ENCODE measurements at places on chromosomes 6 and 20.

GRCh38 chr20:62780696-62781095 lies 15.6 kb upstream of the MRGBP start:
- DNase-seq, result no peak

- DNase-seq, result no peak
These were observed 65.6 kb downstream of the ZNF292 start for GRCh38 chr6:87220997-87221396.

DNA sequence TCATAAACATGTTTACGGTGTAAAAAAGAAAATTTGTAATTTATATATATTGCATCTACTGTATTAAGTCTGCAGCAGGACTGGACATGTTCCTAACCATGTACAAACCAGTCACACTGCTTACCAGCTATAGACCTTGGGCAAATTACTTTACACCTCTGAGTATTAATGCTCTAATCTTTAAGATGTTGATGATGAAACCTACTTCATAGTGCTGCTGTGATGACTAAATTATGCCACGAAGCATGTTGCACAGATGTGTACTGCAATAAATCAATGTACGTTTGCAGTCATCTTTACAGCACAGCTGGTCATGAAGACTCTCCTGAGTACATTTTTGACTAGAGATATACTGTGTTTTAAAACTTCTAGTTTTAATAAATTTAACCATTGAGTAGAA lies 42.6 kb downstream of the PRKN start:
- DNase-seq, result no peak

- peak; percentile 72 for DNase-seq
These were observed 98.7 kb downstream of the SHLD1 start for GRCh38 chr20:5848711-5849505.

DNA sequence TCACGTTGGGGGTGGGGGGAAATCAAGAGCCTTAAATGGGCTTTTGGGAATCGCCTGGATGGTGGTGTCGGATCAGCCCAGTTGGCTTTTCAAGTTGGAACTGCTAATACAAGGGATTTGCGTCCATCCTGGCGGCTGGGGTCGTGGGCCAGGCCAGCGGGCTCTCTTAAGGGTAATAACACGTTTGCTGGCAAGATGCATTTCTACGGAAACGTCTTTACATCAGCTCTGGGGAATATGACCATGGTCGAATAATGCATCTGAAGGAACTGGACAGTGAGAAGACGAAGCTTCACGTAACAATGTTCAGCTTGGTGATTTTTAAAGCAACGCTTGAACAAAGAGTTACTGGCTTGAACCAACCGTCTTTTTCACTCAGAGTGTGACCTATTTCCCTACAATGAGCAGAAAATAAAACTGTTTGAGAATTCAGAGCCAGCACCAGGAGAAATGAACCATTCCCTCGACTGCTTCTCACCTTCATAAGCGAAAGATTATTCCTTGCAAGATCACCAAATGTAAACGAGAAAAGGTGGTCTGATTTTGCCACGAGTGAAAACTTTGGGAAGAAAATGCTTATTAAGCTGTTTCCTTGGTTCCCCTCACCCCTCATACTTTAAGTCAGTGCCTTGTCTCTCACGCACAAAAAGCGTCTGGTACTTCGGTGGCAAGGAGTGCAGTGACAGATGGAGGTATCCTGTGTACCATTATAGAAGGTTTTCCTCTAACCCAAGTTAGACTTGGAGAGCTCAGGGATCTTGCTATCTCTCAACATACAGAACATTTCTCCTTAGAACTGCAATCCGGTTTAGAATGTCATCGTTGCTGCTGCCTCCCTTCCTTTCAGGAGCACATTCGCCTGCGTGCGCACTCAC lies 1.4 kb upstream of the MARCKS start:
- DNase-seq, result peak; percentile 53

DNA sequence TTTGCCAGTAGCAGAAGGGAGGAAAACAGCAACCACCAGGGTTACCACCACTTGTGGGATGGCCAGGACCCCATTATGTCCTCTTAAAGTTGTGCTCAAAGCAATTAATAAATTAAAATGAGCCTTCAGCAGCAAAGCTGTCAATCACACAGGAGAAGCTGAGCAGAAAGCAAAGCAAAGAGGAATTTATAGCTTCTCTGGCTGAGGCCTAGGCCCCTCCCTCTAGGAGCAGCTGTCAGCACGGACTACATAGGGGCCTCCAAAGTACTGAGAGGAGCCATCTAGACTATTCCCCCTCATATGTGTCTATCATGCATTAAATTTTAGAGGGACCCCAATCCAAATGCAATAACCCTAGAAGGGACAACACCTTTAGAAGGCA lies 6.4 kb downstream of the CCND3 start:
- DNase-seq, result no peak

- DNase-seq, result peak; percentile 10
These were observed 344.7 kb downstream of the CDH4 start for GRCh38 chr20:61596687-61597330.

- DNase-seq, result no peak
These were observed 149.5 kb upstream of the NEDD9 start for GRCh38 chr6:11381801-11382513.

DNA sequence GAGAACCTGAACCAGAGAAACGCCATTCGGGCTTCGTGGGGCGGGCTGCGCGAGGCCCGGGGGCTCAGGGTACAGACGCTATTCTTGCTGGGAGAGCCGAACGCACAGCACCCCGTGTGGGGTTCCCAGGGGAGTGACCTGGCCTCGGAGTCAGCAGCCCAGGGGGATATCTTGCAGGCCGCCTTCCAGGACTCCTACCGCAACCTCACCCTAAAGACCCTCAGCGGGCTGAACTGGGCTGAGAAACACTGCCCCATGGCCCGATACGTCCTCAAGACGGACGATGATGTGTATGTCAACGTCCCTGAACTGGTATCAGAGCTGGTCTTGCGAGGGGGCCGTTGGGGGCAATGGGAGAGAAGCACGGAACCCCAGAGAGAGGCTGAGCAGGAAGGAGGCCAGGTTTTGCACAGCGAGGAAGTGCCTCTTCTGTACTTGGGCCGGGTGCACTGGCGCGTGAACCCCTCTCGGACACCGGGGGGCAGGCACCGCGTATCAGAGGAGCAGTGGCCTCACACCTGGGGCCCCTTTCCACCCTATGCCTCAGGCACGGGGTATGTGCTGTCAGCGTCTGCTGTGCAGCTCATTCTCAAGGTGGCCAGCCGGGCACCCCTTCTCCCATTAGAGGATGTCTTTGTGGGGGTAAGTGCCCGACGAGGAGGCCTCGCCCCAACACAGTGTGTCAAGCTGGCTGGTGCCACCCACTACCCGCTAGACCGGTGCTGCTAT lies 904 bp downstream of the B3GALT4 start:
- DNase-seq, result no peak

DNA sequence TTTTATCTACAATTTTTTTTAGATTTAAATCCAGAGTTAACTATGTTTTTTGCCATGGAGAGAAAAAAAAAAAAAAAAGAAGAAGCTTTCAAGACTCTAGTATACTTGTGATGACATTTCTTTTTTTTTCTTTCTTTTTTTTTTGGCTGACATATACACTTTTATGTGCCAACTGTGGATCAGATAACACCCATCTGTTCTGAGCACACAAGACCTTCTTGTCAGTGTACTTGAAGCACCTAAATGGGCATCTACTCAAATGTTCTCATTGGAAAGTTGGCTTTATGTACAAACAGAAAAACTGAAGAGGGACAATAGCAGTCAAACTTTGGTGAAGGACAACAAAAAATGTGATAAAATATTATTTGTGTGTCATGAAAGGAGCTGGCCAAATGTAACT lies 904.5 kb downstream of the GRIK2 start:
- DNase-seq, result no peak

- DNase-seq, result no peak
These were observed 327.5 kb upstream of the JAG1 start for GRCh38 chr20:11001302-11001701.

- DNase-seq, result peak; percentile 44
These were observed 171.4 kb upstream of the ZNF337 start for GRCh38 chr20:25867776-25868649.

DNA sequence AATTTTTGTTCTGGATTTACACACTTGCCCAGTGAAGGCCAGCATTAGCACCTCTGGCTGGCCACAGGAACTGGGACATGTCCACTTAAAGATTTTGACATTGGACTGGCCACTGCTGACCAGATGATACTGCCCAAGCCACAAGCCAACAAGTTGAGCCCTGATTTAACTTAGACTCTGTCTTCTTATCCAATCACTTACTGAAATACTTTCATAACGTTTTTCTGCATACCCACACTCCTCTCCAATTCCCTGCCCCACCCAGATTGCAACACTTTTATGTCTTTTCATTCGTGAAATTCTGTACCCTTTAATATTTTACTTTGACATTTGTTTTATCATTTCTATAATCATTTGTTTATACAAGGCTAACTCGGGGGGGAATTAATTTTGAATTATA lies 170.3 kb upstream of the TAB2 start:
- no peak for DNase-seq

- no peak for DNase-seq
These were observed 227.3 kb downstream of the PREX1 start for GRCh38 chr20:48600470-48600945.

DNA sequence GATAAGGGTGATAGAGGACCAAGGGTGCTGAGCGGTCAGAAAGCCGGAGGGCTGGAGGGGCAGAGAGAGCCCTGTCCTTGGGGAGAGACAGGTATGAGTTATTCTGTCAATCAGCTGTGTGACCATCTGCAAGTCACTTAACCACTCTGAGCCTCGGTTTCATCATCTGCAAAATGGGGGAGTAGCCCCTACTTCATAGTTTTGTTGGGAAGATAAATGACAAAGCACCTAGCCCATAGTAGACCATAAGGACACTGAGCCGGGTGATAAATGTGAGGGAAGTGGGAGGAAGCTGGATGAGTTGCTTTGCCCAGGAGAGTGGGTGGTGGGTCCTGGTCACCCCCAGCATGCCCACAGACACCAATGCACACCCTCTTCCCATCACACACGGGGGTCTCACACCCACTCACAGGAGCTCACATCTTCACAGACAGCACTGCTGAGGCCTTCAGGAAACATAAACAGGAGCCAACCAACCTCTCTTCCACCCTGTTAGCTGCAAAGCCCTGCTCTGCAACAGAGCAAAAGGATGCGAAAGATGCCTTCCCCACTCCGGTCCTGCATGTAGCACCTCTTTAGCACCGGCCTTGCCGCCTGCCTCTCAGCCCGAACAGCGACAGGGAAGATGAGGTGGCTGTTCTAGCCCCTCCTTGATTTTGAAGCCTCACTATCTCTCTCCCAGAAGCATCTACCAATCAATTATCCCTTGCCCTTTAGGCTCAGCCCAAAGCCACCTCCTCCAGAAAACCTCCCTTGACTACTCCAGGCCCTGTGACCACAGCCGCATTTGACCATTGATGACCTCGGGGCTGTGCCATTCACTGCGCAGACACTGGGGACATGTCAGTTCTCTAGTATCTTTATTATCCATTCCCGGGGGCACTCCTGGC lies 18.9 kb downstream of the SPDEF start:
- no peak for DNase-seq

DNA sequence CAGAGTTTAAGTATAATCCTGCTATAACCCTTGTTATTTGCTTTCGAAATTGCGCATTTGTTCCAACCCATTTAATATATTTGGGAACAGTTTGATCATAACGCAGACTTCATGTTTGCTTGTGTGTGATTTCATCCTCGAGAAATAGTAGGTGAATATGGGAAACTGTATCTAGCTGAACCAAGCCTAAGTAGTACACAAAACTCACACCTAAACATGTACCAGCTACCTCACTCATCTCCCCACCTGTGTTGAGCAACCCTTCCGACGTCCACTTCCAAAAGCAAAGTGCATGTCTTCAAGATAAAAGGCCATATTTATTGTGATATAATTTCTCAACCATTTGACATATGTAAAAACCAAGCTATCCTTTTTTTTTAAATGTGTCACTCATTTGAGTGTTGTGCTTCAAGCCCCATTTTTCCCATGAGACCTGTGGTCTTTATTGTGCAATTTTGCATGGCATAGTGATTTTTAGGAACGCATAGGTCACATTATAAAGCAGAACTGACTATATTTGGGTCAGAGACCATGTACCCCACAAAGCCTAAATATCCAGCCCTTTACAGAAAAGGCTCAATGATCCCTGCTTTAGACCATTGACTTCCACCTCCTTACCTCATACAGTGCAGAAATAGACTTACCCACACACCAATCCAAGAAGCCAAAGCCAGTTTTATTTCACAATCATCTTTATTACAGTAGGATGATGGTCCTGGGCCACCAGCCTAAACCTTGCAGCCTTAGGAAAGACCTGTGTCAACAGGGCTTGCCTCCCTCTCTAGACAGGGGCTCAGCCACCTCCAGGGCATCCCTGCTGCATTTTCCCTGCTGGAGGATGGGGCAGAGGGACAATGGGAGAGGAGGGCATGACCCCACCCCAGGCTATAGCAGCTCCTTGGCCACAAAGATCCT lies 7.1 kb downstream of the CCND3 start:
- DNase-seq, result no peak

GRCh38 chr6:74834967-74835366 lies 370.9 kb downstream of the COL12A1 start:
- no peak for DNase-seq

DNA sequence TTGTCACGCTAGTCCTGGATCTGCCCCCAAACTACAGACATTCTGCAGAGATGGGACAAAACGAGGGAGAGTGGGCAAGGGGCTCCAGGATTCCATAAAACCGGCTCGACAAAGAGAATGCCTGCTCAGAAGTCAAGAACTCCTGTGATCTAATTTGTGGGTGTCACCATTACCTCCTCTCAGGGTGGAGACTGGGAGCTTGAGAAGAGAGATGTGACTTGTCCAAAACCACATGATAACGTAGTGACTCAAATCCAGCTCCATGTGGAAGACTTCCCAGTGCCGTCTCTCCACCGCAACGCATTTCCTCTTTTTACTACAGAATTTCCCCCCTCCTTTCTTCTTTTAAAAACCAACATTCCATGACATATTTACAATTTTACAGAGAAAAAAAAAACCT lies 44.3 kb downstream of the TRERF1 start:
- DNase-seq, result peak; percentile 82

DNA sequence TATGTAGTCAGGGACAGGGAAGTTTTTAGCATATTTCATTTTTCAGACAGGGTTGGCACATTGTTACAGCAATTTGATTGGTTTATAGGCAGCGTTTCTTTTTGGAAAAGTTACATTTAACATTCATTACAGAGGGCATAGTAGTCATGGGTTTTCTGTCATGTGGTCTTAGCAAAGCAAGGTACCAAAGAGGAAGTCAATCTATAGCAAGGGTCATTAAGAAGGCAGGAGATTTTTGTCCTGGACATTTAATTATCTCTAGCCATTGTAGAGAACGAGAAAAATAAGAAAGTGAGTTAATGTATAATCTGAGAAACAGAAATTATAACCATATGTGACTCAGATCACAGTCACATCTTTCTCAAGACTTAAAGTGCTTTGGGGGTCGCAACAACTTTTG lies 47.4 kb downstream of the TPD52L1 start:
- DNase-seq, result no peak

- DNase-seq, result no peak
These were observed 263.6 kb downstream of the CD83 start for GRCh38 chr6:14380901-14381828.

Data from amniotic epithelial cell (primary cell).